Muscle of leg (tissue), 16 donors: ENCODE measurements at places on chromosomes 12 and 14. TPM values are rescaled to one million over a fixed set of nuclear protein-coding genes. Genes with fewer than 3 reads are reported as not detected.

TMEM263 gene
- total RNA-seq: 51.4 TPM

ZC2HC1C gene
- total RNA-seq: 0.53 TPM

GRCh38 chr12:107873223-107873622, 98.7 kb downstream of the ASCL4 start:
- no peaks in the 10 kb centered on the region for H3K36me3 ChIP-seq
- H3K27me3 ChIP-seq: peaks cover 5% of the 10 kb centered on the region
- H3K4me1 ChIP-seq: no peaks in the 10 kb centered on the region
- no peak overlapping the region for H3K27ac ChIP-seq
- no peak for DNase-seq
- no peak overlapping the region for H3K4me3 ChIP-seq

RPAP3 gene
- total RNA-seq: 18.0 TPM
